ENCODE measurements at places on chromosomes 7 and 10. TPM values are rescaled to one million over a fixed set of nuclear protein-coding genes. Genes with fewer than 3 reads are reported as not detected.

Gene PAX4
- not detected for polyA plus RNA-seq

Gene ITPRID1
- polyA plus RNA-seq, result not detected

Gene AZGP1
- polyA plus RNA-seq, result not detected

Gene TEX47
- not detected for polyA plus RNA-seq
